Activated CD4-positive, alpha-beta T cell treated with anti-CD3 and anti-CD28 coated beads for 4 hours (primary cell): ENCODE measurements at places on chromosomes 2 and 18.

- DNase-seq, result no peak
Measured at GRCh38 chr18:7272311-7273049, 41.6 kb downstream of the LRRC30 start.

GRCh38 chr2:134253117-134253704 is 661 bp upstream of the MGAT5 start:
- no peak for DNase-seq

DNA sequence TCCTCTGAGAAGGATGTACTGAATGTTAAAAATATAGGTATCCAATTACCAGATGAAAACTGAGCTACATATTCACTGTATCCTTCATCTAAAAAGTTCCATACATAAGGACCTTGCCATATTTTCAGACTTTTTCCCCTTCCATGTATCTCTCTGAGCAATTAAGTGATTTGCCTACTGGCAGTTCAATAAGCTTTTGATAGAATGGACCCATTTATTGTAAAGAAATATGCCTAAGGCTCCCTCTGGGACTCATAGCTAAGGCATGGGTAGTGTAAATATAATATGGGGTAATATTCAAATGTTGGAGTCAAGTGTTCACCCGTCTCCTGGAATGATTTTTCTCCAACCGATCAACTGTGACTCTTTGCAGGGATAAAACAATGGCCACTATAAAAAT is 135.4 kb upstream of the FSHR start:
- DNase-seq, result no peak

DNA sequence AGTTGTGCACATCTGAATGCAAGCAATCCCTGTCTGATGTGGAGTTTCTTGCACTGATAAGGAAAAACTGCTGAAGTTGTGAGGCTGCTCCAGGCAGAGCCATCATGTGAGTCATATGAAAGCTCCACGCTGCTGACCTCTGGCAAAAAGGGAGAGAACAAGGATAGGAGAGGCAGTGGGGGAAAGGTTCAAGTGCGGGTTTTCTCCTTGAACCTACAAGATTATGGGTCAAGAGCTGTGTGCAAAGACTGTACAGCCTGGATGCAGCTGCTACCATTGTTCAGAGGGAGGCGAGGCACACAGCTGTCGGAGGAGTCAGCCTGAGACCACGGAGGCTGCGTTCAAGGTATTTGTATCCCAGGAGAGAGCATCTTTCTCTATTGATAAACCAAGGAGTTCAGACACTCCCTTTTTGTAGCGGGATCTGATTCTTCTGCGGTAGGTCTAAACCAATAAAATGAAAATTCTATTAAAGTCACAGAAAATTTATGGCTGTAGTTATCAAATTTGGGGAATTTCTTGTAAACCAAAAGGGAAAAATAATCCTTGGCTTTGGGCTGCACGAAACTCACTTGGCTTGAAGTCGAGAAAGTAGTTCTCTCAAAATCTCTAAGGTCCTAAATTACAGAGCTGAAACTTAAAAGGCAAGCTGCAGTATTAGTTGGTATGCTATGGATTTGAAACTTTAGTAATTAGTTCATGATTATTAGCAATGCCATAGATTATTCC is at the start of gene CDK15:
Gene CDK15 (plus strand): TSS at position 96 of the 729 bp plus-strand sequence. CDS start 128 bp downstream, at position 224.
- no peak for DNase-seq

DNA sequence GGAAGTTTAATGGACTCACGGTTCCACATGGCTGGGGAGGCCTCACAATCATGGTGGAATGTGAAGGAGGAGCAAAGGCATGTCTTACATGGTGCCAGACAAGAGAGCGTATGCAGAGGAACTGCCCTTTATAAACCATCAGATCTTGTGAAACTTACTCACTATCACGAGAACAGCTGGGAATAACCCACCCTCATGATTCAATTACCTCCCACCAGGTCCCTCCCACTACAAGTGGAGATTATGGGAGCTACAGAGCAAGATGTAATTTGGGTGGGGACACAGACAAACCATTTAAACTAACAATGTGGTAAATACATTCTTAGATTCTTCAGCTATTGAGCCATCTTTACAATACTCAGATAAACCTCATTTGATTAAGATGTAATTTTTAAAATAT is 176.1 kb downstream of the SH3BP4 start:
- DNase-seq, result no peak

DNA sequence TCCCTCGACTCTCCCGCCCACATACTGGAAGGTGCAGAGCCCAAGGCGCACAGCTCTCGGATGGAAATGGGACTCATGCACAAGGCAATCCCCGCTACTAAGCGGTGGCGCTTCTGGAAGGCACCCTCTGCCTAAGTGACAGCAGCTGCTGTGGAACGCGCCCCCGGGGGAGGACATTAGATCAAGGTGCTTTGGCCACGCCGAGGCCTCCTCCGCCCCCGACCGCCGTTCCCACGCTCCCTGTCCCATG is 202 bp downstream of the MCEE start:
- DNase-seq, result no peak

DNA sequence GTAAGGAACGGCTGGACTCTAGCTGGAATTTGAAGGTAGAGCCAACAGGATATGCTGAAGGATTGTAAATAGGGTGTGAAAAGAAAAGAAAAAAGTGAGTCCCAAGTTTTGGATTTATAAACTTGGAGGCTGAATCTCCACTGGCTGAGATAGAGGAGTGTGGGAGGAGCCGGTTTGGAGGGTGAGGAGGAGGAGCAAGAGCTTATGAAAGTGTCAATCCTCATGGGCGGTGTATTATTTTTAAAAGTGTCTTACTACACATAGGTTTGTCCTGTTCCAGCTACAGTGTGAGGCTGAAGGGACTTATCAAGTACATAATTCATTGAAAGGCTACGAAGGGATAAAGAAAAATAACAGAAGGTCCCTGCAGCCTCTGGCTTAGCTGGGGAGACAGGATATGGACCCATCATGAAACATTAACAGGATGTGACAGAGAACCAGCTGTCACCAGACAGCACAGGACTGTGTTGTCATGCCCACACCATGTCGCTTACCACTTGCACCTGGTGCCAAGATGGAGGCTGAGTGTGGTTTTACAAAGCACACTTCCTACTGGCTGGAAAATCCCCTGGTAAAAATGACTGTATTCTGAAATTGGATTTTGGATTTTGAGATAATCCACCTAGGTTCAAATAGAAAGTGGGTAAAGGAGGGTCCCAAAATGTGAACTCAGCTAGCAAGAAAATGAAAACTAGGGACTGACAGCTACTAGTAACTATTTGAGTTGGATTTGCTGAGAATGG is 2.5 kb upstream of the MREG start:
- DNase-seq, result peak; percentile 25

DNA sequence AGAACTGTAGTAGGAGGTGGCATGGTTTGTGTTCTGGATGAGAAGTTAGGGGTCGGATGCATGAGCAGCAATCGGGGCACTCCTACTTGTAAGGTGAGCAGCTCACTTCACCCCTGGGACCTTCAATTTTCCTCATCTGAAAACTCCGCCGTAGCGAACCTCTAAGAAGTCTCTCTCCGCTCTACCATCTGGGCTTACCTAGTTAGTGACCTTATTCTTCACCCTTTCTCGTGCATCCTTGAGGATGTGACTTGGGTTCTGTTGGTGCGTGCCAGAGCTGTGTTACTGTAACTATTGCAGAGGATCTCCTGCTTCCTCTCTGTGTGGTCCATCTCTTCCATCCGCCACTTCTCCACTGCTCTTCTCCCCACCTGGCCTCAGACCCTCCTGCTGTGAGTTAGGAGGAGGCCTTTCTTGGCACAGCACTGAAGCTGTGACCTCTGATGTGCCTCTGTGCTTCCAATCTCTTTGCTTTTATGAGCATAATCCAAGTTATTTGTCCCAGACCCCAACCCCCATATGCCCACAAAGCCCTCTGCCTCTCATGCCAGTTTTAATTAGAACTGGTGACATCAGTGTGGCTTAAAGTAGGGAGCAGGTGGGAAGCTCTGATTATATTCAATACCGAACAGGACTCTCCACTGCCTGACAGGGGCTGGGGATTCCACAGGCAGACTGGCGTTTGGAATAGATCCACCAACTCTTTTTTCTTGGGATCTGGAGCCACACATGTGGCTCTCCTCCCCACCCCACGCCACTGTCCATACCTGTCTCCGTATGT is 178.4 kb downstream of the BCL2 start:
- DNase-seq, result no peak

DNA sequence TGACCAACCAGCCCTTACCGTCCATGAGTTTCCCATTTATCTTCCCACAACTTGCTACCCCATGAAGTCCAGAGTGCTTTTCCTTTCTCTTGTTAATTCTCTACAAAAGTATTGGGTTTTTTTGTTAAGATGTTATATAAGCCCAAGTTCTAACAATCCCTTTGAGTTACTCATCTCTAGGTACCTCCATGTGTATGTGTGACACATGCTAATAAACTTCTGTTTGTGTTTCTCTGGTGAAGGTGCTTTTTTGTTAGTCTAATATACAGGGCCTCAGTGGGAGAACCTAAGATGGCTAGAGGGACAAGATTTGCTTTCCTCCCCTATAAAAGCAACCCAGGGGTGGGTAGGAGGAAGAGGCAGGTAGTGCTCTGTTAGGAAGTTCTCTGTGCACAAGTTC is 31.8 kb upstream of the RMDN2 start:
- no peak for DNase-seq

GRCh38 chr18:43785158-43785557 is 507.9 kb upstream of the SYT4 start:
- DNase-seq, result no peak

DNA sequence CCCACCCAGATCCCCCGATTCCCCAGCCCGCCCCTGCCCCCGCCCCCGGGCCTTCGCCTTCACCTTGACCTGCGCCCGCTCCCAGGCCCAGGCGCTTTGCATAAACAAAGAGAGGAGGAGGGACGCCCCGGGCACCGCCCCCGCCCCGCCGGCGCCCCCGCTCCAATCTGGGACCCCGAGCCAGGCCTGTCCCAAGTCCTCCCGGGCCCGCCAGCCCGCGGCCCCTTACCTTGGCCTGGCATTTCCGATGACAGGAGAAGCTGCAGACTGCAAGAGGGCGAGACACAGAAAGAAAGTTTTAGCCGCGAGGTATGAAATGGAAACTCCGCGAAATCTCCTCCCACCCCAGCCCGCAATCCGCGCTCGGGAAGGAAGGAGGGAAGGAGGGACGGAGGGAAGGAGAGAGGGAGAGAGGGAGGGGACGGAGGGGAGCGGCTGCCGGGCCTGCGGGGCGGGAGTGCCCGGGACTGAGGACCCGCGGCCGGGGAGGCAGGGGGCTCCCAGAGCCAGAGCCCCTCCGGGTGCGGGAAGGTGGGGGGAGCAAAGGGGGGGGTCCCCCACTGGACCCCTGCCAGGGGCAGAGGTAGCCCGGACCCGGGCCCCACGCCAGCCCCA is 24.2 kb downstream of the TNS1 start:
- DNase-seq, result no peak

DNA sequence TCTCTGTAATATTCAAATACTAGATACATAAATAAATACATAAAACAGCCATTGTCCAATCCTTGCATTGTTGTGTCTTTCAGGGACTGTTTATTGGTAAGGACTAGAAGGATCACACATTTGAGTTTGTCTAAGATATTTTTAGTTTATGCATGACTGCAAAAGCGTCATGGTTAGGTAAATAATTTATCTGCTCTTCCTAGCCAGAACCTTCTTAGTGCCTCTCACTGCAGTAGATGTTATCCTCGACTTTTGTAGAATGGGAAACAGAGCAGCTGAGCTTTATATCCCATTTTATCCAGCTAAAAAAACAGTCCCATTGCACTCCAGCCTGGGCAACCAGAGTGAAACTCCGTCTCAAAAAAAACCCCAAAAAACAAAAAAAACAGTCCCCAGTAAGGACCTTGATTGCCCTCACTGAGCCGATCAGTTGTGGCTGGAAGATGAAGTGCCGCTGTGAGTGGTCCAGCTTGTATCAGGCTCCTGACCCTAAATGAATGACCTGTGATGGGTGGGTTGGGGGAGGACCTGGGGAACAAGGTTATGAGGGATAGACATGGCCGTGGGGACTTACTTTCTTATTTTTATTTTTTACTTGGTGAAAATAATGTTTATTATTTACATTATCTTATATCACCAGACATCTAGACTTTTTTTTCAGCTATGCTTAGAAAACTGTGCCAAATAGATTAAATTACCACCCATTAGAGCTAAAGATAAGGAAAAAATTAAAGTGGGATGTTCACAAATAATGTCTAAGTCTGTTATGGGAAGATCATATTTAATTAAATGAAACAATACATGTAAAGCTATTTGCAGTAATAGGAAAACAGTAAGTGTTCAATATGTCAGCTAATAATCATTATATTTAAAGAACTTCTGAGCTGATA is 10.9 kb upstream of the ADAM23 start:
- DNase-seq, result no peak

DNA sequence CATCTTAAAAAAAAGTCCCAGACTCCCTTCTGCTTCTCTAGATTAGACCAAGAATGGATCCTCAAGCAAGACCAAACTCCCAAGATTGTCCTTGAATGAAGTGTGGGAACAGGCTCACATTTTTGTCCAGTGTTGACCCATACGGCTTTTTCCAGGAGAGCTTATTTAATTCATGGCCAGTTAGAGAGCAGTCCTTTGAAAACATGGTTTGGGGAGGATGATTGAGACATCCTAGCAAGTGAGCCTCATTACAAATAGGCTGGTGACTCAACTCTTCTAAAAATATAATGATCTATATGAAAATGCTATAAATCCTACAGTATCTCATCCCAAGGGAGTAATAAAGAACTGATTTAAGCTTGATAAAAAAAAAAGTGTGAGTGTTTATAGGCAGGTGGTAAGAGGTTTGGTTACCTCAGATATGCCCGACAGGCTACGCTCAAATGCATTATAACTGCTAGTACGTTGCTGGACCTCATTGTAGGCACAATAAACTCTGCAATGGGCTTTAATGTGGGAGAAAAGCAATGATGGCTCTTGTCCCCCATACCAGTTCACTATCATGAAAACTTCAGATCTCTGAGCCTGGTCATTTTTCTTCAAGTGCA is 17.0 kb downstream of the ANKRD29 start:
- no peak for DNase-seq

DNA sequence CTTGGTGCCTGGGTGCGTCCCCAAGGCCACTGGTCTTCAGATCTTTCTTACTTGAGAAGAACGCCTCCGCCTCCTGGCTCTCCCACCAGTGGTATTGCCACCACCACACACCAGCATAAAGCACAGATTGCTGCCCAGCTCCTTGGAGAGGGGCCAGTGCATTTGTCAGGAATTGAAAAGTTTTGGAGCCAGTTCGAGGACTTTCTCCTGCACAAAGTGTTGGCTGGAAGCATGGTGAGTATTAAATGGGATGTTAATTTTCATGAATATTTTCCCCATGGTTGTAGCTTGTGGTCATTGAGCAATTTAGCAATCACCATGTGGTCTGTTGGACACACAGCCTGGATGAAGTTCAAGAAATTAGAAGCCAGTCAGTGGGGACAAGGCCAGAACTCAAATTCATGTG is 684.6 kb upstream of the FANCL start:
- DNase-seq, result no peak

GRCh38 chr18:26052505-26052904 is 37.9 kb downstream of the SS18 start:
- DNase-seq, result no peak

GRCh38 chr2:168976034-168976654 is 55.0 kb downstream of the ABCB11 start:
- DNase-seq, result no peak

DNA sequence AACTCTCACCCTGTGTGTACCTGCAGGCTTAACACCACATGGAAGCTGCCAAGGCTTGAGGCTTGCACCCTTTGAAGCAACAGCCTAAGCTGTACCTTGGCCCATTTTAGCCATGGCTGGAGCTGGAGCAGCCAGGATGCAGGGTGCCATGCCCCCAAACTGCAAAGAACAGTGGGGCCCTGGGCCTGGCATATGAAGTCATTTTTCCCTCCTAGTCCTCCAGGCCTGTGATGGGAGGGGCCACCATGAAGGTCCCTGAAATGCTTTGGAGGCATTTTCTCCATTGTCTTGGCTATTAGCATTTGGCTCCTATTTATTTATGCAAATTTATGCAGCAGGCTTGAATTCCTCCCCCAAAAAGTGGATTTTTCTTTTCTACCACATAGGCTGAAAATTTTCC is 238.4 kb downstream of the CDCA7 start:
- no peak for DNase-seq
